ENCODE measurements at places on chromosomes 5 and 9.

DNA sequence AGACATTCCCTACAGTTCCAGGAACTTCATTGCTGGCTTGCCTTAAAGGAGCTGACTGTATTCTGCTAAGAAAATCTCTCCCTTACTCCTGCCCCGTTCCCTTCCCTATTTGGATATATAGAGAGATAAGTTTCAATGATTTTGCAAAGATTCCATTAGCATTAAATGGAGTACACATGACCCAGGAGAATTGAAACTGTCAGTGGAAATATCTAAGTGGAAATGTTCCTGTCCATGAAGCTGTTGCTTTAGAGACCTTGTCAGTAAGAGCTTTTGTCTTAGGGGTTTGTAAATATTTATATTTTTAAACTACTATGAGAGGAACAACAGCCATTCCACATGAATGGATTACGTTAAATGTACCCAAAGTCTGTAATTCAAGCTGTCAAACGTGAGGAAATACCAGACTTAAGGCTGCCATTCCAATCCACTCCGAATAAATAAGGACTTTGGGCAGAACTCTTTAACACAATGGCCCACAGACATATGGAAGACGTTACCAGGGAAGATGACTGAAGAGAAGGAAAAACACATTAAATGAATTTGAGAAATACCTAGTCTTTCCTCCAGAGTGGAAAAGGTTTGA lies 387.1 kb upstream of the PAPPA start:
- no peak for DNase-seq

DNA sequence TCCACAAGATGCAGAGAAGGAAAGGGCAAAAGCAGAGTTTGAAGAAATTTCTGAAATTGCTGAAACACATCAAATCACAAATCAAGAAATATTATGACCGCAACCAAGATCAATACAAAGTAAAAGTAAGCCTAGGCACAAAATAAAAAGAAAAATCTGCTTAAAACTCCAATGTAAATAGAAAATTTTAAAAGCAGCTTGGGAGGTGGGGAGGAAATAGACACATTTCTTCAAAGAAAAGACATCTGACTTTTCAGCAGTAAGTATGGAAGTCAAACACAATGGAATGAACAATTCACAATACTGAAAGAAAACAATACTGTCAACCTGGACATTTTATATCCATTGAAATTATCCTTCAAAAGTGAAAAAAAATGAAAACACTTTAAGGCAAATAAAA lies 55.1 kb downstream of the HTR4 start:
- no peak for DNase-seq

DNA sequence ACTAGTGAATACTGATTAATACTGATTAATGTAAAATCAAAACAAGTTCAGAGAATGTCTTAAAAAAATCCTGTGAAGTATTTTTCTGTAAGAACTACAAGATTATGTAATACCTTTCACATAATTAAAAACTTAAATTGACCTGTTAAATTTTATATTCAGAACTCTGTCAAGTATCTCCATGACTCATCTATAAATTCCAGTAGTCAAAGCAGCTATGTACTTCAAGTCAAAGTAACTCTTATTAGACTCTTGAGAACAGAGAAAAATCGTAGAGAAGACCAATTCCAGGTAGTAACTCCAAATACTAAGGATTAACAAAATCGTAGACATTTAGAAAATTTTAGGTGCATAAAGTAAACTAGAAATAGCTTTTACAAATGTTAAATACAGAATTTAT lies 77.1 kb downstream of the HOMER1 start:
- no peak for DNase-seq

- no peak for DNase-seq
Observed at GRCh38 chr5:31850981-31851689, 212.2 kb downstream of the PDZD2 start.

DNA sequence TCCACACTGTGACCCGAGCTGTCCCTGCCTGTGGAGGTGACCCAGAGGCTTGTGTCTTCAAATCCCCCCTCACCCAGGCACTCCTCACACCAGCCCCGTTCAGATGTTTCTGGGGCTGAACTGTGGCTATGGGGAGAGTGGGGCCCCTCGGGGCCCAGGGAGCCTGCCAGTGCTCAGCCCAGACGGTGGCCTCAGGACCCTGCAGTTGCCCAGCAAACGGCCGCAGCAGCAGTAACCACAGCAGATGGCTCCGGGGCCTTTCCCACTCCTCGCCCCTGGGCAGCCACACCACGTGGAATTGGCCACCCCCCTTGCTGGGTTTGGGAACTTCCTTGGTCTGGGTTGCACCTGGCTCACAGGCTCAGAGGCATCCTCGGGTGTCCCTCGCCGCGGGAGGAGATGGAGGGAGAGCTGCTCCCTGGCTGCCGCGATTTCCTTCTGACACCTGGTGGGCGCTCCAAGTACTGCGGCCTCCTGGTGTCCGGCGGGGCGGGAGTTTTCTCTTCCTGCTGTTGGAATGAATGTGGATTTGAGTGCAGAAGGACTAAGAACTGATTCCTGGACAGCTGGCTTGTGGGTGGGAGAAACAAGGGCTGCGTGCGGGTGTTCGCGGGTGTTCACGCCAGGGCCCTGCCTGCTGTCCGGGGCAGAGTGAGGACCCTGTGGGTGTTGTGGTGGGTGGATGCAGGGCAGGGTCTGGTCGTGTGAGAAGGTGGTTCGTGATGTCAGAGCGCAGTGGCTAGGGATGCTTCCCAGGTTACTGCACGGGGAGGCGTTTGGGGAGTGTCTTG lies 97.5 kb downstream of the COL5A1 start:
- DNase-seq, result peak; percentile 79

DNA sequence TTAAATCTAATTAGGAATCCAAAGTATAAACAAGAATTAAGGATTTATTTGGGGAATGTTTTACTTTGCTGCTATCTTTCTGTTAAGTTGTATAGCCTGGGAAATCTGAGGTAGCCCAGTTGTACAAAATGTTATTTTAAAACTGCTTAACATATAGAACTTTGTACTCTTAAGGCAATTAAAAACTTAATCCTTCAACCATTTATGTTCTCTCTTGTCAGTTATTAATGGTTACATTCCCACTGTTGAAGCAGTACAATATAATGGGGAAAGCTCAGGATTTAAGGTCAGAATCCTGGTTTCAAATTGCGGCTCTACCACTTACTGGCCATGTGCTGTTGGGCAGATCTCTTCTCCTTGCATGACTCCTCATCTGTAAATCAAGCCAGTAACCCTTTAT lies 32.7 kb downstream of the FBXO38 start:
- DNase-seq, result no peak

- no peak for DNase-seq
Observed at GRCh38 chr5:137939331-137939730, 50.1 kb downstream of the PKD2L2 start.

DNA sequence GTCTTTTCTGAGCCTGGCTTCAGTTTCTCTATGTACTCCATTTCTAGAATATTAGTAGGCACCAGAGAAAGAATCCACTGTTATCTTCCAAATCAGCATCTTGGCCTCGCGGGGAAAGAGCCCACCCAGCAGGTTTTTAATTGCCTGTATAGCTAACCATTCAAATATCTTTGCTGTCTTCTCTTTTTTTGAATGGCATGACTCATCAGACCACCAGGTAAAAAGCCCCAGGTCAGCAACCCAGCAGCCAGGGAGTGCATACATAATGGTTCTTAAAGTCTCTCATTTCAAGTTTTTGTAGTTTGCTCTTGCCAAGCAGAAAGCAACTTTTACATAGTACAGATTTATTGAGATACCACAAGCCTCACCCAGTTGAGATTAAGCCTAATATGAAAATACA lies 50.7 kb downstream of the TMEM167A start:
- DNase-seq, result no peak

DNA sequence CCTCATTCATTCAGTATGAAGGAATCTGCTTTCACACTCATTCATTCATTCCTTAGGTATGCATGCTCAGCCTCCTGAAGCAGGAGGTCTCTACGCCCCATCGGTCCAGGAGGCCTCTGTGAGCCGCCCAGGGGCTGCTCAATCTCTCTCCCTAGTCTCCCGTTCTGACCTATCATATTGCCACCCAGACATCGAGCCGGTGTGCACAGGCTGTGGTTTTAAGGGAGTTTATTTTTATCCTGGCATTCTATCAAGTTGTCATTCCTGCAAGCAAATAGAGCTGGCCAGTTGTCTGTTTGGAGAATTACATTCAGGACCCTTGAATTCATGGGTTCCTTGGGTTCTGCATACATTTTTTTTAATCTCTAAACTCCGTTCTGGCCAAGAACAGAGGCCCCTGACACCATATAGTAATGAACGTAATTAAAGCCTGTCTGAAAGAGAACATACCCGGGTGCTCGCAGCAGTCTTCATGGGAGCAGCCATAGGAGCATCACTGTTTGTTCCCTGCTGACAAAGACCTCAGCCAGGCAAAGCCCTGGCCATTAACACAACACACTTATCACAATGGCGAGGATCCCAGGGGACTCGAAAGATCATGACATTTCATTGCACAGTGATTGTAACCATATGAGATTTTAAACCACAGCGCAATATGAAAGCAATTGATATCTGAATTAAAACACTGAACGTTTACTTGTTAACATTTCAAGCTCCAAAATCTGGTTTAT lies 80.9 kb downstream of the ADAMTS16 start:
- no peak for DNase-seq

DNA sequence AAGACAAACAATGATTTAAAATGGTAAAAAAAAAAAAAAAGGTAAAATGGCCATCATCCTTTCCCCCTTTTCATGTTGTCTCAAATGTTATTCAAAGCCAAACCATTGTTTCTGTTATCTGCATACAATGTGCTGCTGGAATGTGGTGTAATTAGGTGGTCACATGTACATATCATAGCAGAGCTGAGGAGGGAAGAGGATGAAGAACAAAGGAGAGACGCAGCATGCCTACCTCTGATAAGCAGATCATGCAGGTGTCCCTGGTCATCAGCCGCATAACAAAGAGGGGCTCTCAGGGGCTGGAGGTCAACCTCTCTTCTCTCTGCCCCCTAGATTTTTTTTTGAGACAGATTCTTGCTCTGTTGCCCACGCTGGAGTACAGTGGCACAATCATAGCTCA lies 141.0 kb downstream of the CARTPT start:
- DNase-seq, result no peak

DNA sequence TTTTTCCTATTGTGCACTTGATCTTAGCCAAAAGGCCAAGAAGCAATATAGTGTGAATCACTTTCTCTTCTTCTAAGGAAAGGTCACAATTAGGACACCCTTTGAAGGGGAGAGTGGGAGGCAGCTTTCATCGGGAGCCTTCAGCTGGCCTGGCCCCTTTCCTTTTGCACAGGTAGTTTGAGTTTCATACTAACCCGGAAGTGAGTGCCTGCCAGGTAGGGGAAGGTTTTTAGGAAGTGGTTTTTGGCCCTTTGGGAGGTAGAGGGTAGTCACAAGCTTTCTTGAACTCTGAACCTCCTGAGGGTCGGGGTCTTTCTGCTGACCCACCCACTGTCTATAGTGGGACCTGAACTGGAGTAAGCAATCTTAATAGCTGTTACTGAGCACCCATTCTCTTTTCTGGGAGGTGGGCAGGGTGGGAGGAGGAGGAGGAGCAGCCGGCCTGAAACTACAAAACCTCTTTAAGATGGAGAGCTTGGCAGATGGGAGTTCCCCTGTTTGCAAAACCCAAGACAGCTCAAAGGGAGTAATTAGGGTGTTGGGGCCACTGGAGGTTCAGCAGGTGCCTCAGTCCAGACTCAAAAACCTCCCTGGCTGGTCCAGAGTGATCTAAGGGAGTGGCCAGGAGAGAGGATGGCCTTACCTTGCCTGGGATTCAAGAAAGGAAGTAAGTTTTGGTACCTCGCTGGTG lies 6.0 kb downstream of the LARP1 start:
- no peak for DNase-seq

Data from left cardiac atrium (tissue), 4 donors.